ENCODE measurements at places on chromosomes 7 and 10. TPM values are rescaled to one million over a fixed set of nuclear protein-coding genes. Genes with fewer than 3 reads are reported as not detected.

DNA sequence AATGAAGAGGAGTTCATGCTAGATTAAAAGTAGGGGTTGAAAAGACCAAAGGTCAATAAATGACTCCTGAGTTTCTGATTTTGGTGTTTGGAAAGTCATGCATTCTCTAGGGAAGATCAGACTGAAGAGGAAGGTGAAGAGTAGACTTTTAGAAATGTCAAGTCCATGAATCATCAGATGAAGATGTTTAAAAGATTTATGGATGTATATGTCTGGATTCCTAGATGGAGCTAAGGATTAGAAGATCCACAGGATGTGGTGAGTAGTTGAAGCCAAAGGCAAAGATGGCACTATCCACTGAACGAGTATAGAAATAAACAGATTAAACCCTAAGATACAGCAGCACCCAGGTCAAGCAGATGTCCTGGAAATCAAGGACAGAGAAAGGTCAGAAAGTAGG is 298.5 kb downstream of the GPAM start:
- no peaks in the 10 kb centered on the region for H3K4me1 ChIP-seq
- DNase-seq = no peak
- H3K4me3 ChIP-seq = no peak overlapping the region
- no peaks in the 10 kb centered on the region for H3K27me3 ChIP-seq

GRCh38 chr7:101125989-101126650 is 784 bp upstream of the SERPINE1 start:
- H3K4me1 ChIP-seq = no peaks in the 10 kb centered on the region
- no peaks in the 10 kb centered on the region for H3K27me3 ChIP-seq
- H3K27ac ChIP-seq = peak overlapping the region; percentile 64
- H3K4me3 ChIP-seq = no peak overlapping the region

GRCh38 chr7:22280031-22280430 is 76.9 kb downstream of the RAPGEF5 start:
- H3K36me3 ChIP-seq = no peaks in the 10 kb centered on the region
- no peaks in the 10 kb centered on the region for H3K4me1 ChIP-seq
- H3K27ac ChIP-seq = no peak overlapping the region
- no peak overlapping the region for H3K4me3 ChIP-seq

DNA sequence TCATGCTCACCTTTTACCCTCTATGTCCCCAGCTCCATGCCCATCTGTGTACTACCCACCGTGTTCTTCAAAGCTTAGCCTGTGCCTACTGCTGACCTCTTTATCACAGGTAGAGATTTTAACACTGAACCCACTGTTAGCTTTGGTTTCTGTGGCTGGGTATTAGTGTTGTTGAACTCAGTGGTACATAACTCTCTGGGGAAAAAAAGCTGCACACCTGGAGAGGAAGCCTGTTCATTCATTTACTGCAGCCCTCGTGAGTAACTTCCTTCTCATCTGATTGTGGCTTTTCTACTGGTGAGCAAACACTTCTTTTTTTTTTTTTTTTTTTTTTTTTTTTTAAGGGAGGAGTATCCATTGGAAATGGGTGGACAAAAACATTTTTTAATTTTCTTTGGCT is 326.3 kb downstream of the CCSER2 start:
- no peaks in the 10 kb centered on the region for H3K36me3 ChIP-seq
- H3K27me3 ChIP-seq = no peaks in the 10 kb centered on the region
- no peak for DNase-seq
- H3K4me3 ChIP-seq = no peak overlapping the region
- no peak overlapping the region for H3K27ac ChIP-seq

- H3K4me3 ChIP-seq = no peak overlapping the region
- H3K36me3 ChIP-seq = no peaks in the 10 kb centered on the region
- no peaks in the 10 kb centered on the region for H3K4me1 ChIP-seq
- H3K27ac ChIP-seq = no peak overlapping the region
Measured at GRCh38 chr7:2967253-2967652, 76.4 kb downstream of the CARD11 start.

DNA sequence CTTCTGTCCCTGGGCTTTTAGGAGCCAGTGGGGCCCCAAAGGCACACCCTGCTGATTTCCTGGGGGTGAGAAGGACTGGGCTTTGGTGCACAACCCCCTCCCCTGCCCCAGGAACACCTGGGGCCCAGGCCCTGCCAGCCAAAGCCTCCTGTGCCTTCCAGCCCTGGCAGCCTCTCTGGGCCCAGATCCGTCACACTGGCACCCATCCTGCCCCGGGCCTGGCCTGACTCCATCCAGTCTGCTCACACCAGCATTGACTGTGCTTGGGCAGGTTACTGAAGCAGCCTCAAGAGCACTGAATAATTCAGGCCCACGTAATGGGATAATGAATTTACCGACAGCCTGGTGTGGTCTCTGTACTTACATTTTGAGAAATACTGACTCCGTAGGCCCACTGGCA is 12.0 kb upstream of the COMTD1 start:
- no peaks in the 10 kb centered on the region for H3K27me3 ChIP-seq
- H3K27ac ChIP-seq = no peak overlapping the region
- no peaks in the 10 kb centered on the region for H3K36me3 ChIP-seq
- H3K4me3 ChIP-seq = no peak overlapping the region
- H3K4me1 ChIP-seq = no peaks in the 10 kb centered on the region

- DNase-seq = no peak
- no peaks in the 10 kb centered on the region for H3K36me3 ChIP-seq
- no peak overlapping the region for H3K4me3 ChIP-seq
- no peaks in the 10 kb centered on the region for H3K27me3 ChIP-seq
- H3K4me1 ChIP-seq = peaks cover 6% of the 10 kb centered on the region
- H3K27ac ChIP-seq = no peak overlapping the region
Measured at GRCh38 chr7:43669286-43670081, 59.8 kb downstream of the COA1 start.

GRCh38 chr10:4129866-4130477 is 345.0 kb upstream of the KLF6 start:
- no peak overlapping the region for H3K27ac ChIP-seq
- no peak overlapping the region for H3K4me3 ChIP-seq
- peaks cover 4% of the 10 kb centered on the region for H3K27me3 ChIP-seq

DNA sequence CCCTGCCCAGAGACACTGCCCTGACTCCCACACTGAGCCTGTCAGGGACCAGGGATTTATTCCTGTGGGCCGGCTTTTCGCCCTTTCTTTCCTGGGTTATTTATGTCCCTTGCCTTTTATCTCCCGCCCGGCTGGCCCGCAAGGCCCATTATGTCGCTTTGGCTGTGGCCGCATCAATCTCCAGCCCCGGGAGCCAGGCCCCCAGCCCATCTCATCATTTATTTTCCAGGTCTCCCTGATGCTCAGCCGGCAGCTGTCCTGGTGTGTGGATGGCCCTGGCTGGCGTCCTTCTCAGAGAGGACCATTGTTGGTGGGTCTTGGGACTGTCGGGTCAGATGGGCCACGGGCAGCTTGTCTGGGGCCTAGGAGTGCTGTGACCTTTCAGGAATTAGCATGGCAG is 82.3 kb downstream of the FAM241B start:
- H3K36me3 ChIP-seq = no peaks in the 10 kb centered on the region
- no peak overlapping the region for H3K4me3 ChIP-seq
- H3K27me3 ChIP-seq = no peaks in the 10 kb centered on the region
- no peak overlapping the region for H3K27ac ChIP-seq
- DNase-seq = peak; percentile 79

GRCh38 chr10:19936289-19936688 is 120.1 kb downstream of the PLXDC2 start:
- no peaks in the 10 kb centered on the region for H3K36me3 ChIP-seq
- H3K27ac ChIP-seq = no peak overlapping the region
- H3K4me3 ChIP-seq = no peak overlapping the region
- H3K4me1 ChIP-seq = peaks cover 3% of the 10 kb centered on the region
- DNase-seq = no peak
- H3K27me3 ChIP-seq = no peaks in the 10 kb centered on the region

DNA sequence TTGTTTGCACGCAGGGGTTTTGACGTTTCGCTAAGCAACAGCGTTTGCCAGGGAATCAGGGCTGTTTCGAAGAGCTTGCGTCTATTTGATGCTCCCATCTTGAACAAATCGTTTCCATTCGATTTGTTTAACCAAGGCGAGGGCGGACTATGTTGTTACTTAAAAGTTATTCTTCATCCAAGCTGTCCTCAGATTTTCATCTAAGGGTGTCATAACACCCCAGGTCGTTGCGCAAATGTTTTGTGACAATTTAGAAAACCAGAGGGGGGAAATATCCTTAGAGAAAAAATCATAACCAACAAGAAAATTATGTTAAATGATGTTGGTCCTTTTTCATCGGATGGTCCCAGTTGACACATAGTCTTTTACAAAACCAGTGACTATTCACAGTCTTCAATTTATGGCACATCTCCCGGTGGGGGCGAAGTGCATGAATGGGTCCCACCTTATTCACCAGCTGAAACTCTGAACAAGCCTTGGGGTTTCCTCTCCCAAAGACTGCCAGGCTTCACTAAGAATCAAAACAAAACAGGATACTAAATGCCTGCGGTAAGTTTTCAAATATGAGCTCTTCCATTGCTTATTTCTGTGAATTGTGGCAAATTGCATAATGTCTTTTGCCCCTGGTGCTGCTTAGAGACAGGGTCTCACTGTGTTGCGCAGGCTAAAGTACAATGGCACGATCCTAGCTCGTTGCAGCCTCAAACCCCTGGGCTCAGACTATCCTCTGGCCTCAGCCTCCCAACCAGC is 109.9 kb downstream of the REEP3 start:
- no peak for DNase-seq
- H3K4me1 ChIP-seq = peaks cover 10% of the 10 kb centered on the region
- no peaks in the 10 kb centered on the region for H3K27me3 ChIP-seq
- peak overlapping the region; percentile 82 for H3K4me3 ChIP-seq
- H3K36me3 ChIP-seq = no peaks in the 10 kb centered on the region

- no peaks in the 10 kb centered on the region for H3K36me3 ChIP-seq
- H3K27ac ChIP-seq = peak overlapping the region; percentile 93
- peak overlapping the region; percentile 90 for H3K4me3 ChIP-seq
Measured at GRCh38 chr7:134315679-134316538, 821 bp downstream of the SLC35B4 start.

GRCh38 chr7:32536585-32536984 is 41.3 kb downstream of the AVL9 start:
- no peak overlapping the region for H3K4me3 ChIP-seq
- H3K36me3 ChIP-seq = no peaks in the 10 kb centered on the region

- H3K4me1 ChIP-seq = no peaks in the 10 kb centered on the region
- no peak overlapping the region for H3K27ac ChIP-seq
- no peak overlapping the region for H3K4me3 ChIP-seq
- H3K36me3 ChIP-seq = no peaks in the 10 kb centered on the region
Measured at GRCh38 chr7:51209426-51209825, 107.2 kb downstream of the COBL start.

- no peak for DNase-seq
- no peaks in the 10 kb centered on the region for H3K36me3 ChIP-seq
- H3K27me3 ChIP-seq = no peaks in the 10 kb centered on the region
- H3K27ac ChIP-seq = no peak overlapping the region
- H3K4me3 ChIP-seq = no peak overlapping the region
Measured at GRCh38 chr10:3265088-3265487, 92.5 kb upstream of the PITRM1 start.

DNA sequence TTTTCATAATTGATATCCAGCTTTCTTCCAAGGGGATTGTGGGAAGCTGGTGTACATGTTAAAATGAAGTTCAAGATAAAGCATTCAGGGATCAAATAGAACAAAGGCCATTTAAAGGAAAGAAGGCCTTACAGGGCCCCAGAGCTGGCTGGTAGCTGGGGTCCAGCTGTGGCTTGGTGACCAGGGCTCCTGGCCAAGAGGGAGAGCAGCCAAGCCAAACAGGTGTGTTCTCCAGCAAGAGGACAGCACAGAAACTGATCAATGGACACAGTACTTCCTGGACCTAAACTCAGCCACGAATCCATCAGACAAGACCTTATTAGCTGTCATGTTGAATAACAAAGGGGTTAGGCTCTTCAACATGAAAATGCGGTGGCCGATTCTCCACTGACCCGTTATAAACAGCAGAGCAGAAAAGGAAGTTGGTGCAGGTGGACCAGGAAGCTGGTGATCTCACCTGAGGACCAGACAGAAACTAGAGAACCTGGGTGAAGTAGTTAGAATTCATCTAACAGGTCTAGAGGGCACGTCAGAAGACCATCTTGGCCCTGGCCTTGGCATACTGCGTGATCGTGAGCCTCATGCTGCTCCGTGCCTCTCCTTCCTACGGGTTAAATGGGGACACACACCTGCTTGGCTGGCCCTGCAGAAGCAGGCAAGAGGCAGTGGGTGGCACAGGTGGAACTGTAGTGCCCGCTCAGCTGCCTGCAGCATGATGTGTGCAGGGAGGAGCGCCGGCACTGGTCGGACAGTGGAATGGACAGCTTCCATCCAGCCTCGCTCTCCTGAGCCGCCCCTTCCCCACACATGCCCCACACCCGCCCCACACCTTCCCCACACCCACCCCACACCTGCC is 53.8 kb downstream of the PARP12 start:
- H3K27me3 ChIP-seq = no peaks in the 10 kb centered on the region
- H3K27ac ChIP-seq = no peak overlapping the region
- H3K4me1 ChIP-seq = no peaks in the 10 kb centered on the region
- no peak for DNase-seq

DNA sequence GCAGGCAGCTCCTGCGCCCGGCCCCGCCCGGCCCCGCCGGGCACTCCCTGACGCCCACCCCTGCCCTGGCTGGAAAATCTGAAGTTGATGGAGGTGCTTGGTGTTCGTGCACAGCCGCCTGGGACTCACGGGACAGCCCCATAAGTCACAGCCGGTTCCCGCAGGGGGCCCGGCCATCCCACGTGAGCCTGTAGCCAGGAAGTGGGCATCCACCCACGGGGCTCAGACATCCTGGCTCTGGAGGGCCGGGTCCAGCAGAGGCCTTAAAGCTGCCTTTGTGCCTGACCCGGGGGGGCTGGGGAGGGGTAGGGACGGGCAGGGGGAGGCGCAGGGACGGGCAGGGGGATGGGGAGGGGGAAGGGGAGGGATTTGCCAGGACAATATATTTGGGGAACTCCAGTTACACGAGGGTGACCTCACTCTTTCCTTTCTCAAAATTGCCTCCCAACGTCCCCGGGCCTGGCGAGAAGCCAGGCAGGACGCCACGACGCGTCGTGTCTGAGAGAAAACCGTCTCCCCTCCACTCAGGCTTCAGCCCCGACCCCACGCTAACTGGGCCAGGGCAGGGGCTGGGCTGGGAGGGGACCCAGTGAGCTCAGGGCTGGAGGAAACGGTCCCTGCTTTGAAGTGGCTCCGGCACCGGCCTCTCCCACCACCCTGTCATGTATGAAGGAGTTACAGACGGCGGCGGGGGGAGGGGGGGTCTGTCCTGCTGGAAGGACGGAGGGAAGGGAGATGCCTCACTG is 82.1 kb upstream of the PDGFA start:
- peak overlapping the region; percentile 88 for H3K27ac ChIP-seq
- no peaks in the 10 kb centered on the region for H3K4me1 ChIP-seq
- H3K27me3 ChIP-seq = no peaks in the 10 kb centered on the region
- H3K36me3 ChIP-seq = no peaks in the 10 kb centered on the region
- H3K4me3 ChIP-seq = no peak overlapping the region
- DNase-seq = peak; percentile 90

GRCh38 chr7:134819401-134819800 is 40.0 kb downstream of the CALD1 start:
- H3K4me1 ChIP-seq = no peaks in the 10 kb centered on the region
- no peak overlapping the region for H3K27ac ChIP-seq
- no peak for DNase-seq
- H3K36me3 ChIP-seq = no peaks in the 10 kb centered on the region
- H3K4me3 ChIP-seq = no peak overlapping the region

Gene ACTL6B
- not detected for total RNA-seq

Gene TMEM213
- total RNA-seq = 30.2 TPM

Gene PTER
- total RNA-seq = 22.2 TPM

Gene TYW1B
- total RNA-seq = 2.9 TPM

Gene DNAJC12
- total RNA-seq = 2.5 TPM

Gene HHEX
- 10.0 TPM for total RNA-seq

Gene SPDYE2
- total RNA-seq = 0.50 TPM

Gene SH2D4B
- total RNA-seq = 0.09 TPM

Gene TRIL
- total RNA-seq = 6.1 TPM

Gene CYP26C1
- total RNA-seq = 0.35 TPM

Gene SEC23IP
- total RNA-seq = 65.2 TPM
